ENCODE measurements at places on chromosomes 11 and 22.

GRCh38 chr11:47570651-47571356 lies 5.4 kb downstream of the PTPMT1 start:
- DNase-seq = no peak

- no peak for DNase-seq
Measured at GRCh38 chr11:125944350-125945010, 1.4 kb upstream of the VSIG10L2 start.

GRCh38 chr11:17197431-17197898 lies 10.3 kb downstream of the PIK3C2A start:
- no peak for DNase-seq

DNA sequence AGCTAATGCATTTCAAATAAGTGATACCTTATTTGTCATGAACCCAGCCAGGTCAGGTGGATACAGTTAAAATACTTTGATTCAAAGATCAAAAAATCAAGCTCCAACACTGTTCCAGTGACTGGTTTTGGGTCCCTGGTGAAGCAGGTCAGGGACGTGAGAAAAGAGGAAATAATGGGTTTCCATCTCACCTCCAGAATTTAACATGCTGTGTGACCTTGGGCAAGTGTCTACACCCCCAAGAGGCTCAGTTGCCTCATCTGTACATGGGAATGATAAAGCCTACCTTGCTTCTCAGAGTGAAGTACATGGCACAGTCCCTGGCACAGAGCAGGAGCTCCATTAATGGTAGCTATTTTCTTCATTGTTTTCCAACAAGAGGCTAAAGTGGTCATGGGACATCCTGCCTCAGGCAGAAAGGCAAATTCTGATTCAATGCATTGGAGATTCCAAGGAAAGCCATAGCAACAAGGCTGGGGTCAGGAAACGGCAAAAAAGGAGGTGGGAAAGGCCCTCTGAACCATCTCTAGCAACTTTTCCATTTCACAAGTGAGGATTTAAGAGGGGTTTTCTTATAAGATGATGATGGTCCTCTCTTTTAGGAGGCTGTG lies 108.5 kb downstream of the CSNK2A3 start:
- DNase-seq = no peak

DNA sequence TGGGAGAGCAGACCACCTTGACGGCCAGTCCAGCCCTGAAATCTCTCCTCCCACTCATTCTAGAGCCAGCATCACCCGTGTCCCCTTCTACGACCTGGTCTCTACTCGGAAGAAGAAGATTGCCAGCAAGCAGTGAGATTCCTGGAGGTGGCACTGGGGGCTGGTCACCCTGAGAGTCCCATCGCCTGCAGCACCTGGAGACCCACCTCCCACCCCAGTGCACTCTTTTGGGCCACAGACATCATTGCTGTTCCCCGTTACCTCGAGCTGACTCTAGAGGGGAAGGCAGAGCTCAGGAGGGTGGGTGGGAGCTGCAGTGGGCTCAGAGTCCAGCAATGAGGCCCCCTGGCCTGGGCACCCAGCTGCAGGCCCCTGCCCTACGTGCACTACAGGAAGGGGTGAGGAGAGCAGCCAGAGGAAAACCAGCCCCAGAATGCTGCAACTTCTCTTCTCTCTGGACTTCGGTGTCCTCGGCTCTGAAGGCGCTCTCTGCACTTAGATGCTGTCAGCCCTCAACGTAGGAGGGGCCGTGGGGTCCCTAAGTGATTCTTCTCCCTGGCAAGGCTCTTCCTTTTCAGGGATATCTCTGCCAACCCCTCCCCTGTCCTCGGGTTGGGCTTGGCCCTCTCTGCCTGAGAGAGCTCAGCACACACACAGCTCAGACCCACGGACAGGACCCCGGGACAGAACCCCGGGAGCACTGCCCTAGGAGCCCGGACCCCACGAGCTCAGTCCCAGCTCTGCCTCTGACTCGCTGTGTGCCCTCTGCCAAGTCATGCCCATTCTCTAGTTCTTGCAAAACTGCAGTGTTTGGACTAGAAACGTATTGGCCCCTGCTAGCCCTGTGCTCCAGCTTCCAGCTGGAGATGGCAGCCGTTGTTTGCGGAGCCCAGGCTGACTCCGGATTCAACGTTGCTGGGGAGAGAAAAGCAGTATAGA lies 31.3 kb downstream of the CYTH4 start:
- no peak for DNase-seq

- no peak for DNase-seq
Measured at GRCh38 chr11:844693-845644, 2.3 kb downstream of the TSPAN4 start.

- no peak for DNase-seq
Measured at GRCh38 chr11:13962562-13963168, at the start of gene SPON1. Gene SPON1 (plus strand): TSS chr11:13962723. CDS start chr11:13962905, 182 bp downstream.

Measured in stimulated activated CD8-positive, alpha-beta memory T cell treated with anti-CD3 and anti-CD28 coated beads, Interleukin-7, amount 100 ng/mL, for 1 hour (primary cell).